Activated CD4-positive, alpha-beta T cell treated with anti-CD3 and anti-CD28 coated beads for 36 hours (primary cell): ENCODE measurements at places on chromosomes 5 and 9. TPM values are rescaled to one million over a fixed set of nuclear protein-coding genes. Genes with fewer than 3 reads are reported as not detected.

DNA sequence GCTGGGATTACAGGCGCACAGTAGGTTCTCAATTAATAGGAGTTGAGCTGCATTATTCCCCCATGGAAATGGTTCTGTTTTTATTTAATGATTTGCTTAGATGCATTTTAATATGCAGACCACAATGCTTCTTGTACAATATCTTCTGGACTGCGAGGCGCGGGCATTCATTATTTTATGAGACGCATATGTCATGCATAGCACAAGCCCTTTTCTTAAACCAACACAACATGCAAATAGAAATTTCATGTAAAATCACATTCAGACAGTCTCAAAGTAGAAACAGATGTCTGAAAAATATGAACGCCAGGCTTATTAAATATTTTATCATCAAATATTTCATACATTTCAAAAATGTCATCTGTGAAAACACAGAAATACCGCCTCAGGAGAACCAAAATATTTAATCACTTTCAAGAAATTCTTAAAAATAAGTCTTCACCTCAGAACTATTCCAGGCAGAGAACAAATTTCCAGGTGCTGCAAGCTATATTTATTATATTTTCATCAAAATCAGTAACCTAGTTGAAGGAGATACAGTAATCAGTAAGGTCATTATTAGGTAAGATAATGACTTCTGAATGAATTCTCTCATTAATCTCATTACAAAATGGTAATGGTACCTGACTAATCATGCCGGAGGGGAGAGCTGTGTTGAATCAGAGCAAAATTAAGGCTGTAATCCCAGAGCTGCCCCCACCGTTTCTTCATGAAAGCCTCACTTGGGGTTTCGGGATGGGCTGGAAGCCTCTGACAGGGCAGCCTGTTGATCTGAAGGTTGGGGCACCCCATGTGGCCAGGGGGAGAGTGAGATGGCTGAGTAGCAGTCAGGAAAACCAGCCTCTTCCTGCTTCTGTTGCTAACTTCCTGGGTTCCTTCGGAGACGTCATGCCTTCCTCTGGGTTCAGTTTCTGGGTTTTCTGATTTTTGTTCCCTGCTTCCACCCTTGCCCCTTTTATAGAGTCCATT lies 133.9 kb upstream of the ZNF618 start:
- no peak for DNase-seq
- H3K36me3 ChIP-seq = no peaks in the 10 kb centered on the region
- no peak overlapping the region for H3K4me3 ChIP-seq
- H3K27ac ChIP-seq = no peak overlapping the region
- peaks cover 9% of the 10 kb centered on the region for H3K27me3 ChIP-seq

DNA sequence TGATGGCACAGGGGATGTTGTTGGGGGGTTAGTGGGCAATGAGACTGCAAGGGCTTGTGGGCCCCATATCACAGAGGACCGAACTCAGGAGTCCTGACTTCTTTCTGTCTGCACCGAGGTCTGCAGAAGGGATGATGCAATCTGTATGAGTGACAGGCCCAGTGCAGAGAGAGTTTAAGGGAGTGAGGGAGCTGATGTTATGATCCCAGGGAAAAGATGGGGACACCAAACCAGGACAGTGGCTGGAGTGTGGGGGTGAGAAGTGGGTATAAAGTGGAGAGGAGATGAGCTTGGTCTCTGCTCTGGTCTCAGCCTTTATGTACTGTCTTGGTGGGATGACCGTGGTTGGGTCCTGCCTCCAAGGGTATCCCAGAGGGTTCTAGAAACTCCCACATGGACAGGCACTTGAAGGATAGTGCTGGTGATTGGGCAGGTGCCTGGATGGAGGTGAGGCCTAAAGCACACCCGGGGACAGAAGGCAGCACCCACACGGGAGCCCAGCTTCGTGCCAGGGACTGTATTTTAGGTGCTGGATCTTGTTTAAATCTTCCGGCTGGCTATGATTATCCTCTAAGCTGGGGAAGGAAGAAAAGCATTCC lies 21.9 kb downstream of the GSN start:
- H3K27me3 ChIP-seq = no peaks in the 10 kb centered on the region
- peaks cover 24% of the 10 kb centered on the region for H3K4me1 ChIP-seq
- no peak overlapping the region for H3K27ac ChIP-seq
- no peaks in the 10 kb centered on the region for H3K36me3 ChIP-seq
- DNase-seq = no peak
- H3K4me3 ChIP-seq = no peak overlapping the region

DNA sequence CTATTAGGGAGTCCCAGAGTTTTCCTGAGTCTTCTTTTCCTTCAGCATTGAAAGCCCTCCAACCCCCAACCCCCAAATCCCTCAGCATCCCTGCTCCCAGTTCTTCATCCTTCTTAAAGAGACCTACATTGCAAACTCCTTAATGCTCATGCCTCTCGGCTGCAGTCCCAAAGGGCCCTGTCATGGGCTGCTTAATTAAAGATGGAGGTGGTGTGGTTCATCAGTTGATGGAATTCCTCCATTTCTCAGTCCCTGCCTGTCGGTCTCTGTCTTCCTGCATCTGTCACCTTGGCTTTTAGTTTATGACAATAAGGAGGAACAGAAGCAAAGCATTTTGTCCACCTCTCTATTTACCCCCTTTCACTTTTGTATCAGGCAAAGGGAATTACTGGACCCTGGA lies 2.0 kb downstream of the FOXI1 start:
- H3K4me1 ChIP-seq = no peaks in the 10 kb centered on the region
- H3K27me3 ChIP-seq = peaks cover 8% of the 10 kb centered on the region
- no peak overlapping the region for H3K27ac ChIP-seq
- no peaks in the 10 kb centered on the region for H3K36me3 ChIP-seq
- no peak overlapping the region for H3K4me3 ChIP-seq

GRCh38 chr5:147403651-147404640 lies 105.9 kb downstream of the DPYSL3 start:
- no peaks in the 10 kb centered on the region for H3K4me1 ChIP-seq
- H3K27ac ChIP-seq = no peak overlapping the region
- no peak overlapping the region for H3K4me3 ChIP-seq
- H3K36me3 ChIP-seq = no peaks in the 10 kb centered on the region

GRCh38 chr5:52964138-52964537 lies 25.0 kb upstream of the ITGA2 start:
- H3K4me1 ChIP-seq = no peaks in the 10 kb centered on the region
- no peaks in the 10 kb centered on the region for H3K36me3 ChIP-seq
- peaks cover 16% of the 10 kb centered on the region for H3K27me3 ChIP-seq
- no peak overlapping the region for H3K27ac ChIP-seq
- no peak for DNase-seq

DNA sequence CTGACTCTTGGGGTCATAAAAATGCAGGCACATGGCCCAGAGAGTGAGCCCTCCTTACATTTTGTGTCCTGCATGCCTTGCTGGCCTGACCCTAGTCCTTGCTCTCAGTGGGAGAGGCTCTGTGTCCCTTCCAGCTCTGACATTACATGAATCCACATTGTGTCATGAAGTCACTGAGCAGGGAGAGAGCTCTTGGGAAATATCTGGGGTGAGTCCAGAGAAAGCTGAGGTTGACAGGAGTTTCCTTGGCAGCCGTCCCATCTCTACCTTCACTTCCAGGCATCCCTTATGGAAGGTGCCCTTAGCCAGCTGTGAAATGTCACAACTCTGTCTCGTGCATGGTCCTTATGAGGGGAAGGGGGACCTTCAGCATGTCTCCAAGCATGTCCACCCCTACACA lies 41.0 kb downstream of the FAT2 start:
- no peaks in the 10 kb centered on the region for H3K27me3 ChIP-seq
- H3K27ac ChIP-seq = no peak overlapping the region
- no peaks in the 10 kb centered on the region for H3K36me3 ChIP-seq
- H3K4me1 ChIP-seq = no peaks in the 10 kb centered on the region
- no peak overlapping the region for H3K4me3 ChIP-seq
- DNase-seq = no peak

The CMYA5 gene
- total RNA-seq = 0.25 TPM

The WASHC1 gene
- total RNA-seq = 11.2 TPM

The PDE8B gene
- total RNA-seq = not detected

The GNA14 gene
- 0.54 TPM for total RNA-seq

The CNTNAP3B gene
- not detected for total RNA-seq

The IL7R gene
- total RNA-seq = 246 TPM

The DNM1 gene
- 0.50 TPM for total RNA-seq
